ENCODE measurements at places on chromosomes 7 and 10.

DNA sequence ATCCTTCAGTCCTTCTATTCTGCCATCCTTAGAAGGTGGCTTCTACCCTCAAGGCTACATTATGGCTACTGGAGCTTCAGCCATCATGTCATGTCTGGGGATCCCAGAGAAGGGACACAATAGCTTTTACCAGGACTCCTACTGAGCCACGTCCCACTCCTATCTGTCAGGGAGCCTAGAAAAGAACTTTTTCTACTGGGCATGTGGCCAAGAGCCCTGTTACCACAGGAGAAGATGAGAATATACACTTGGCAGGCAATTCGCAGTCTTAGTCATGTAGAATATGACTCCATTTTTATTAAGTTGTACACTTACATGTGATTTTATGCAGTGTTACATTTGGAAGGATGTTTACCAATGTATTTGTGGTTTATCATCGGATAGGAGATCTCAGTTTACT, 64.6 kb upstream of the KCNMA1 start:
- peak; percentile 63 for DNase-seq

GRCh38 chr10:72306215-72306760, 32.6 kb downstream of the DDIT4 start:
- DNase-seq, result no peak

DNA sequence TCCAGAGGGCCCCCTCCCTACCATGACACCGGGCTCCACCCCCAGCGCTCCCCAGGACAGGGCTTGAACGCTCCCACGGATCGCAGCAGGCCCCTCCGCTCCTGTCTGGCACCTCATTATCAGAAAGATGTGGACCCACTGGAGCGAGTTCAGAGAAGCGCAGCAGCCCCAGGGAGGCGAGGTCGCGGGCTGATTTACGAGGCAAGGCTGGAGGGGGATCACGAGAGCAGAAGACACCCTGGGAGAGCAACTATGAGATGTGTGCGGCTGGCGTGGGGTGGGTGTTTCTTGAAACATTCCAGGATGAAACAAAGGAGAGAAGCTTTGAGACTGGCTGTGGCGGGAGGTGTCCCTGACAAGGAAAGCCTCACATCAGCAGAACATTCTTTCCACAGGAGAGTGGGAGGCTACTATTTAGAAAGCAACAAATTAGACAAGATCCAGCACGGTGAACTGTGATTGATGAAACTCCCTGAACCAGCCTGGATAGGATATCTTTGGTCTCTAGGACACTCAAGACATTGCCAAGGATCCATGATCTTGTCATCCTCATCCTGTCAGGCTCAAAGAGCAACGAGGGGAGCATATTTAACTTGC, 66.0 kb downstream of the JCAD start:
- DNase-seq, result no peak

DNA sequence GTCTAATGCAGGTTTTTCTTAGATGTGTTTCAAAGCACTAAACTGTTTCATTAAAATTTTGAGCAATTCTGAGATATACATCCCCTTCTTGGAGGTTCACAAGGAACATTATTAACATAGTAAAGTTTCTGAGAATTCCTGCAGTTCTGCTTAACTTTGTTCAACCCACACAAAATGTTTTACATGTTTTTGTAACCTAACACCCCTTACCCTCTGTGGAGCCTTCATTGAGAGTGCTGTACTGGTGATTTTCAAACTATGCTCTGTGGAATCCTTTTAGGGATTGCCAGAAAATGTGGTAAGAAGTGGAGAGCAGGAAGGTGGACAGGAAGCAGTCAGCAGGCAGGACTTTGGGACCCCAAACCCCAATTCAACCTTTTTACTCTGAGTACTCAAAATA, 53.6 kb upstream of the ABCB5 start:
- DNase-seq, result no peak

Data from amniotic stem cell (primary cell).